Naive thymus-derived CD8-positive, alpha-beta T cell (primary cell): ENCODE measurements at places on chromosomes 11 and 22. TPM values are rescaled to one million over a fixed set of nuclear protein-coding genes. Genes with fewer than 3 reads are reported as not detected.

DNA sequence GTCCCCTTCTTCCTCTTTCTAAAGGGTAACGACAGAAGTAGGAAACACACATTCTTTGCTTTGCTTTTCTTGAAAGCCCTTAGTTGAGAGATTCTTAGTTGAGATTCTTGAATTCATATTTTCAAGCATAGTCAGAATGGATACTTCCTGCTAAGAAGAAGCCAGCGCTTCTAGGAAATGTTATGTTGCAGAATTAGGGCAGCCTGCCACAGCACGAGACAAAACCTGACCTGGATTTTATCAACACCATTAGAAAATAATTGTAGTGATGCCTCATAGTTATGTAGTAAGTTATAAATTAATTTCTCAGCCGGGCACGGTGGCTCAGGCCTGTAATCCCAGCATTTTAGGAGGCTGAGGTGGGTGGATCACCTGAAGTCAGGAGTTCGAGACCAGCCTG is 37.9 kb upstream of the NUP160 start:
- no peak for DNase-seq

DNA sequence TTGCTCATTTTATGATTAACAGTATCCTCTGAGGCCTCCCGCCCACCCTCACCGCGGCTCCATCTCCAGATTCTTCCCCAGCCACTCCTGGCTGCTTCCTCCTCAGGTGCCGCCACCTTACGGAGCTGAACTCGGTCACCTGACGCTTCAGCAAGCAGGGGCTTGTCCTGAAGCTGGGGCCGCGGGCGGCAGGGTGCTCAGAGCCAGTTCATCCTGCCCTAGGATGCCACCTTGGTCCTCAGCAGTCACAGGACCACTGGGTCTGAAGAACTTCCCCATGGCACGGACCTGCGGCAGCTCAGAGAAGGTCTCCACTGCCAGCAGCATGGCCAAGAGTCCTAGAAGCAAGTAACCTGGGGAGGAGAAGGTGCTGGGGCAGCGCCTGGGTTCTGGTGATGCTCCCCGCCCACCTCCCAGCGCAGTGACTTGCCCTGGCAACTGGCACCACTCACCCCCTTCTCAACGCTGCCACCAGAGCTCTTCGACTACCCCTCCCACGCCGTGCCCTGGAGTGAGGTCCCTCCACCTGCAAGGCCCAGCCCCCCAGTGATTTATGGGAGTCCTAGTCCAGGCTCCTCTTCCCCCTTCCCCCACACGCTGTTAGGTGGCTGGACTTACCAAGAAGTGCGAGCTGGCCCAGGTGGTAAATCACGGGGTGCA is 2.6 kb downstream of the KCNK7 start:
- no peak for DNase-seq

MFNG gene
- total RNA-seq, result 233 TPM

GAL3ST3 gene
- not detected for total RNA-seq

DNA sequence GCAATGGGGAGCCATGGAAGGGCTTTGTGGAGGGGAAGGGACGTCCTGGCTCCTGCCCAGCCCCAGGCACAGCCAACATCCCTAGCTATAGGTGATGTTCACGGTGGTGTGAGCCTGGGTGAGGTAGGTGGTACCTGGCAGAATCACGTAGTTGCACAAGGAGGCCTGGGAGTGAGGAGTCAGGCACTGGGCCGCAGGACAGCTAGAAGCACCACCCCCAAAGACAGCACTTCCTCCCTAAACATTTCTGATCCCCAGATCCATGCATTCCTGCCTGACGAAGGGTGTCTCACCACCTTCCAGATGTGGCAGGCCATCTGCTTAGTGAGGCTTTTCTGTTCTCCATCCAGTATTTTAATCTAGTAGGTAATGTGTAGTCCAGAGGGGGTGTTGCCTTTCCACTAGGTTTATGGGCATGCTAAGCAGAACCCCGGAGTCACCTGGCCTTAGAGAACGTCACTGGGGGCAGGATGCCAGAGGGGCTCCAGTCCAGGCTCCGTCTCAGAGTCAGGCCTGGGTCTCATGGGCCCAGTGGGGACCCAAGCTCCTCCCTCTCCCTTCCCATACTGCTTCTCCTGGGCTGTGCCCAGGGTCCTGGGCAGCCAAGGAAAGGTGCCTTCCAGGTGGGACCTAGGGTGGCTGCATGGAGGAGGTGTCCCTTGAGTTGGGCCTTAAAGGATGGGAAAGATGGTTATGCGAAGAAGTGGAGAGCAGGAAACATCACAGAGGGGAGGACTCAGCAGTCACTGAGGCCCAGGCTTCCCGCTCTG is 56.2 kb downstream of the OTOG start:
- no peak for DNase-seq

DNA sequence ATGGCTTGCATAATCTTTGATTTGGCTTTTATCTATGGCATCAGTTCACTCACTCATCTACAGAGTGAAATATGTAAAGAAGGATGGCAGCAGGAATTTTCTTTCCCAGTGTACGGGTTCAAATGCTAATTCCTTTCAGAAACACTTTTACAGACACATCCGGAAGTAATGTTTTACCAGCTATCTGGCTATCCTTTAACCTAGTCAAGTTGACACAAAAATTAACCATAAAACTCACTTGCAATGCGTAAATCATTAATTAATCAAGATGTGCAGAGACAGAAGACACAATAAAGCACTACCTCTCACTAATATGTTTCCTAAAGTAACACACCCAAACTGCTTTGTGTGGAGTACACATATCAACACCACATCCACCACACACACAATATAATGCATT is 378.9 kb upstream of the ANO3 start:
- no peak for DNase-seq

DNA sequence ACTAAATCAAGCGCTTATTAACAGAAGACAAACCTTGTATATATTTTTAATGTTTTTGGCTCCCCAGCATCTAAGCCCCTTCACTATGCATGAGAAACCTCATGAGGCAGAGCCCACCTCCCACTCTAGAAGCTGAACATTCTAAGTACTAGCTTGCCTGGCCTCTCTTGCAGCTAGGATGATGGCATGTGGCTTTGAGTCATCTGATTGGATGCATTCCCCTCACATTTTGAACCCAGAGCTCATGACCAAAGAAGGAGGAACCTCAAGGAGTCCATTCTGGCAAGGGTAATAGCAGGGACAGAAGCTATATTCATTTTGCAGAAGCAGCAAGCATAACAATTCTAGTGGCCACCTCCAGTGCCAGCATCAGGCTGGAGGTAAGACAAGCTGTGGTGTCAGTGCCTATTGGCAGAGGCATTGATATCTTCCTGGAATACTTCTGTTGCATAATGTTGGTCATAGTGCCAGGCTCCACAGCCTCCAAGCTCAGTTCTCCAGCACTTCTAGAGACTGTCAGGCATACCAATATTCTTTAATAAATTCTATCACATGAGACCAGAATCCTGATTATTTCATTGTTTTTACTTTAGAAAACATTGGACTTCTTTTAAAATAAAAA is 14.2 kb upstream of the ZC3H12C start:
- DNase-seq, result no peak

OR4S2 gene
- not detected for total RNA-seq

NCF4 gene
- 2.8 TPM for total RNA-seq

GRCh38 chr11:31160504-31161422 is 208.8 kb downstream of the DCDC1 start:
- no peak for DNase-seq

PHETA2 gene
- total RNA-seq, result 1.6 TPM

DNA sequence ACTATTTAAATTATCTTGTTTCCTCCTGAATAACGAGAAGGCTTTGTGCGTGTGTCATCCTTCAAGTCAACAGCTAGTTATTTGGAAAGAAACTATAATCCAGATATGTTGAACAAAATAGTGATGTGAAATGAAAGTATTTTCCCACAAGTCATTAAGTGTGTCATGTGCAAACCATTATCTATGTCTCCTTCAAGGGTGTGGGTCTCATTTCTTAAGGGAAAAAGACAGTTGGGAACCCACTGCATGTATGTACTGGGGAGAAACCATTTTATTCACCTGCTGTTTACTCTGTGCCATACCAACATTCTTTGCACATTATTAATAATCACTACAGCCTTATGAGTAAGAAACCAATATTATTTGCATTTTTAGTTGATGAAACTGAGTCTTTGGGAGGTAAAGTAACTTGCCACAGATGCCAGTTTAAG is 145.3 kb upstream of the CTSC start:
- no peak for DNase-seq

- DNase-seq, result no peak
Observed at GRCh38 chr11:94103471-94103870, 25.2 kb upstream of the PANX1 start.

DNA sequence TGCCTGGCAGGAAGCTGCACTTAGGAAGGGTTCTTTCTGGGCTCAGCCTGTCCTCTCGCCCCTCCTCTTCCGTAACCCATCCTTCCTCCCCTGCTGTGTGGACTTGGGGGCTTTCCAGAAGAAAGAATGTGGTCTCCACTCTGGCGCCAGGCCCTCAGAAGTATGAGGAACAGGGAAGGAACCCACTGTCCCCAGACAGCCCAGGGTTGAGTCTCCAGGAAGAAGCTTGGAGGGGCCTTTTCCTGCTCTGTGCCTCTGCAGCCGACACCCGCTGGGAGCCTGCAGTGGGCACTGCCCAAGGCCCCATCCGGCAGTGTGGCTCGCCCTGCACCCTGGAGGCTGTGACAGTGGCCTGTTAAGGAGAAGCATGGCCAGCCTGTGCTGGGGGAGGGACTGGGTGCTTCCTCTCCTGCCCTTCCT is 112.6 kb downstream of the ST3GAL4 start:
- DNase-seq, result no peak

DNA sequence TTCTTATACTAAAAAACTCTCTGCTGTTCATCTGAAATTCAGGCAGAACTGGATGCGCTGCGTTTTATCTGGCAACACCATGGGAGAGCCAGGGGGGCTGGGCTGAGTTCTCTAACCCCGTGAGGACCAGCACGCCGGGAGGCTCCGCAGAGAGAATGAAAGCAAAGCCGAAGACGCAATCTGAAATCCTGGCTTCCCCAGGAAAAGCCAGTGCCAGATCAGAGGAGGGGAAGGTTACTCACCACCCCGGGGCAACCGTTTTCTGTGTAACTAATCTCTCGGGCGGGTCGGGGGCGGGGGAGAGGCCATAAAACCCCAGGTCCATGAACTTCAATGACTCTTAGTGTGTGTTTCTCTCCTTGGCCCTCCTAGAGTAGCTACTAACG is 99.4 kb downstream of the SHANK2 start:
- DNase-seq, result no peak

CNIH2 gene
- total RNA-seq, result 2.8 TPM

- no peak for DNase-seq
Observed at GRCh38 chr22:39212721-39213376, 31.9 kb downstream of the PDGFB start.

DNA sequence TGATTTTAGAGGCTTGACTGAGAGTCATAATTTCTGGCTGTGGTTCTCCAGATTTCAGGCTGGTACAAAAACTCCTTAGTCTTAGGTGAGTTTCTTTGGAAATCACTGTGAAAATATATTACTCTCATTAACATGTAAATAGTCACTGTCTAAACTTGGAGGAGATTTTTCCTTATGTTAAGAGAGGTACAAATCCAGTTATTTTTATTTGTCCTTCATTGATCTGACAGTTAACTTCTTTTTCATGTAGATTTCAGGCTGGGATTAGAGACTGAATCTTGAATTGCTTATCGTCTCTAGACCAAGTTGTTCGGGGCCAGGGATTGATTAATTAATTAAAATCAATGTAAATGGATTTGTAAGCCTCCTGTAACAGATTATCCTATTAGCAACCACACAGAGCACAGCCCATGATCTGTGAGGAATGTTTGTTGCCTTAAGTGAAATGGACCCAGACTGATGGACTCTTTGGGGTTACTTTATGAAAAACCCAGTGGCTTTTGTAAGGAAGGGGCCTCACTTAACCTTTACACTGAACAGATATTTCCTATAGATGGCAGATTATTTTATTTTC is 21.1 kb downstream of the TEAD1 start:
- DNase-seq, result no peak
